ENCODE measurements at places on chromosomes 4 and X.

GRCh38 chrX:703866-704265 is 73.3 kb downstream of the SHOX start:
- DNase-seq = no peak

- no peak for DNase-seq
These were observed 215.9 kb downstream of the LRBA start for GRCh38 chr4:150799207-150799606.

DNA sequence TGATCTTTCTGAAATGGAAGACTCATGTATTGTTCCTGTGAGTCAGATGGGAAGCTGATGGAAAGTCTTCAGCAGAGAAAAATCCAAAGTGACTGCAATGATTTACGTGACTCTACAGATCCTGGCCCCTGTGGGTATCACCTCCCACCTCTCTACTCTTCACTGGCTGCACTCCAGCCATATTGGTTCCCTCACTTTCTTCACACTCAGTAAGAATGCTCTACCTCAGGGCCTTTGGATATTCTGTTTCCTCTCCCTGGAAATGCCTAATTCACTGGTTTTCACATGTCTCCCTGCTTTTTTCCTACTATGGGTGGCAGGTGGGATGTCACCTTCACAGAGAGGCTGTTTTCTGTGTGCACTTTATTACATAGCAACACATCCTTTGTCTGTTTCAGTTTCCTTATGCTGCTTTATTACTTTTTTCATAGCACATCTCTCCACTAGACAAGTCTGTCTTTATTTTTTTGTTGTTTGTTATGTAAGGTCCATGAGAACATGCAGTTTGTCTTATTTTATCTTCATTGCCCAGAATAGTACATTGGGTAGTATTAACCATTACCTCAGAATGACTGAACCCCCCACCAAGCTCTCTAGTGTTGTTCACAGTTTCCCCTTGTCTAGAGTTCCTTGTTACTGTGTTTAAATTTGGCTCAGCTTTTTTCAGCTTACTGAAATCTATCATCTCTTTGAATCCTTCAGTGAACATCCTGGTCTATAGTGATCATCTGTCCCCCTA is 57.6 kb upstream of the CLNK start:
- no peak for DNase-seq

DNA sequence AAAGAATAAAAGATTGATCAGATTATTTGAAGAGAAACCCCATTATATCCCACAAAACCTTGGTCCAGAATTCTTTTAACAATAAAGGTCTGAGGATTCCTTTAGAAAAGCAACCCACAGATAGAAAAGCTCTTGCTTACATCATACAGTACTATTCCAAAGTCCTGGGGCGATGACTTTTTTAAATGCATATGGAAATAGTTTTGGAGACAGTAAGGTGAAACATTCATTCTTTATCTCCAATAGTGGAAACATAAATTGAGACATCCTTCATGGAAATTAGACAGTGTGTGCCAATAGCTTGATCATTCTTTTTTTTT is 85.7 kb upstream of the UCP1 start:
- no peak for DNase-seq

DNA sequence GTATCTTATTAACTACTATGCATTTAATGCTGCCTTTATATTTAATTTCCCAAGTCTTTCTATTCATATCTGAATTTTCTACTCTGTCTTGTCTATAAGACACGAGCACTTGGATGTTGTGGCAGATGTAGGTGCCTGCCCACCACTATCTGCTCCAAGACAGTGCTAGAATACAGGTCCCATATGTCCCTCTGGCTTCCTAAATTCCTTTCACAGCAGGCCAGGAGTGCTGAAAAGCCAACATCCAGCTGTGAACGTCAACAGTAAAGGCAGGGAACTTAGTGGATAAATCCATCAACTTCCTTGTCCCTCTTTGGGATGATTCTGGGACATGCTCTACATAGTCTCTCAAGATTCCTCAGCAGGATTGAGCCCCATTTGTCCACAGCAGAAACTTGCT is 245.1 kb upstream of the ETNPPL start:
- no peak for DNase-seq

DNA sequence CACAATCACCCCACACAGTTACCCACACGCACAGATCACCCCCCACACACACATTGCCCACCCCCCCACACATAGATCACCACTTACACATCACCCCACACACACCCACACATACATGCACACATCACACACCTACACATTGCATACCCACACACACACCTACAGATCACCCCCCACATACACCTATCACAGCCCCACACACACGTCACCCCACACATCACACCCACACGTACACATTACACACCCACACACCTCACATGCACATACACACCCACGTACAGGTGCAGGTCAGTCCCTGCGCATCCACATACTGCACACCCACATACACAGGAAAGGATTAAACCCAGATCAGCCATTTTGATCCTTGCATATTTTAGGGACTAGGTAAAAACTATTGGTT is 15.3 kb upstream of the TADA2B start:
- no peak for DNase-seq

GRCh38 chrX:123665197-123665596 is 67.7 kb downstream of the THOC2 start:
- no peak for DNase-seq

DNA sequence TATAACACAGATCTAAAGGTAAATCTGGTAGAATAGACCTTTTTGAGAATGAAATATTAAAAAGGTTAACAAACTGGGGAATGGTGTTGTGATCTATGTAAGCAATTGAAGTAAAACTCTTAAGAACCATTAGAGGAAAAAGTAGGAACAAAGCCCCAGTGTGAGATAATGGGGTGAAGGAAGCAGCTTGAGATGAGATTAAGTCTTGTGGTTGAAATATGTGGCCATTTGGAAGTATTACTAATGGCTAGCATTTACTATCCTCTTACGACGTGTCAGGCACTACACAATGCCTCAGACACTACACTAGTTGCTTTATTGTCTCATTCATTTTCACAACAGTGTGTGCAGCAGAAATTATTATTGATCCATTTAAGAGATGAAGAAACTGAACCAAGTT is 25.9 kb upstream of the NDNF start:
- DNase-seq = no peak

Data from stimulated activated CD4-positive, alpha-beta T cell treated with anti-CD3 and anti-CD28 coated beads, Interleukin-15, amount 100 ng/mL, for 1 hour (primary cell).